ENCODE measurements at places on chromosomes 5 and 9.

GRCh38 chr9:133050142-133050541, 11.6 kb upstream of the CEL start:
- peak; percentile 42 for DNase-seq

GRCh38 chr5:135030956-135031812, 2.8 kb downstream of the PITX1 start:
- DNase-seq = no peak

DNA sequence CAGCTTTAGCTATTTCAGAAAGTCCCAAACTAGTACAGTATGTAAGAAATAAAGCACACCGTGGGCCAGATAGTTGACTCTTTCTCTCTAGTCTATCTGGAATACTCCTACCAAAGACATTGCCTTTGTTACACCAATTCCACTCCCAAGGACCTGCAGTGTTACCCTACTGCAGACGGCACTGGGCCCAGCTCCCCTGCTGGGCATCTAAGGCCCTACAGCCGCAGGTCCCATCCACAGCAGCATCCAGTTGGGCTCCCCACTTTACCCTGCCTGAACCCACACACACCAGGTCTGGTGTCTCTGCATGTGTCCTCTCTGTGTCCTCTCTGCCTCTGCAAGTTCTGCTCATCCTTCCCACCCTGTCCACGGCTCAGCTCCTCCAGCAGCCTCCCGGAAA, 22.5 kb downstream of the TNIP1 start:
- no peak for DNase-seq

DNA sequence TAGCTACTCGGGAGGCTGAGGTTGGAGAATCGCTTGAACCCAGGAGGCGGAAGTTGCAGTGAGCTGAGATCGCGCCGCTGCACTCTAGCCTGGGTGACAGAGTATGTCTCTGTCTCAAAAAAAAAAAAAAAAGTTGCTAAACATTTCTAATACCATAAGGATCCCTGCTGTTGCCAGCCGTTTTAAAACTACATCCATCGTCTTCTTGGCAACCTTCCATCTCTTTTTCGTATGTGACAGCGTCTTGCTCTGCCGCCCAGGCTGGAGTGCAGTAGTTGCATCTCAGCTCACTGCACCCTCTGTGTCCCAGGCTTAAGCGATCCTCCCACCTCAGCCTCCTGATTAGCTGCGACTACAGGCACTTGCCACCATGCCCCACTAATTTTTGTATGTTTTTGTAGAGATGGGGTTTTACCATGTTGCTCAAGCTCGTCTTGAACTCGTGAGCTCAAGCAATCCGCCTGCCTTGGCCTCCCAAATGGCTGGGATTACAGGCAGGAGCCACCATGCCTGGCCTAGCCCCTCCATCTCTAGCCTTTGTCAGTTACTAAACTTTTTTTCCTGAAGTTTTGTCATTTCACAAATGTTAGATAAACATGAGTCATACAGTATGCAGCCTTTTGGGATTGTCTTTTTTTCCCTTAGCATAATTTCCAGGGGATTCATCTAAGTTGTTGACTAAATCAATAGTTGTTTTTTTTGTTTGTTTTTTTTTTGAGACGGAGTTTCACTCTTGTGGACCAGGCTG, 13.5 kb downstream of the NSD1 start:
- DNase-seq = no peak

- no peak for DNase-seq
Measured at GRCh38 chr9:86287013-86287412, 4.7 kb upstream of the ISCA1 start.

- no peak for DNase-seq
Measured at GRCh38 chr9:33818847-33819500, 2.0 kb downstream of the UBE2R2 start.

DNA sequence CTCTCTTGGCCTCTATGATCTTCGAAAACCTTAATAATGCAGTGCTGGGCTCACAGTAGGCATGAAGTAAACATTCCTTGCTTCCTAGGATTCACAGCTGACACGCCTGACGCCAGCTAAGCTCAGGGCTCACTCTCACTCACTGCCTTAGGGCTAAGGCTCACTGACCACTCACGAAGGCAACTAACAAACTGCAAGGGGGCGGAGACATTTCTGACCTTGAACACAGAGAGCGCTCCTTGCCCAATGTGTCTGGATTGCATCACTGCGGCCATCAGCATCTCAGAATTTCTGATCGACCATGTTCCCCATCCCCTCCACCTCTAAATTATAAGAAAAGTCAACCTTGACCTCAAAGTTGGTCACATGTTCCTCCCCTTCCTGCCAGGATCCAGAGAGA, 372.6 kb downstream of the EBF1 start:
- no peak for DNase-seq

DNA sequence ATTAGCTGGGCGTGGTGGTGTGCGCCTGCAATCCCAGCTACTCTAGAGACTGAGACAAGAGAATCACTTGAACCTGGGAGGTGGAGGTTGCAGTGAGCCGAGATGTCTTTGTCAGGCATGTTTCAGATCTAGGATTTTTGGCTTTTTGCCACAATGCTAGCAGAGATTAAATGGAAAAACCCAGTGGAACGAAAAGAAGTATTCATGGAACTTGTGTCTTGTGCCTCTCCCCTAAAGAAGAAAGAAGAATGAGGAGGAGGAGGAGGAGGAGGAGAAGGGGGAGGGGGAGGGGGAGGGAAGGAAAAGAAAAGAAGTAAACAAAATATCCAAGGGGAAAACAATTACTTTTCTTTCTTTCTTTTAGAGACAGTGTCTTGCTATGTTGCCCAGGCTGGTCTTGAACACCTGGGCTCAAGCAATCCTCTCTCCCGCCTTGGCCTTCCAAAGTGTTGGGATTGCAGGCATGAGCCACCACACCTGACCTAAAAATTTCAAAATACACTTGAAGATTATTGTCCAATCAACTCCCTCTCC, 106.0 kb downstream of the ARRDC3 start:
- DNase-seq = no peak

- no peak for DNase-seq
Measured at GRCh38 chr5:1640421-1640881, 116.7 kb upstream of the LPCAT1 start.

DNA sequence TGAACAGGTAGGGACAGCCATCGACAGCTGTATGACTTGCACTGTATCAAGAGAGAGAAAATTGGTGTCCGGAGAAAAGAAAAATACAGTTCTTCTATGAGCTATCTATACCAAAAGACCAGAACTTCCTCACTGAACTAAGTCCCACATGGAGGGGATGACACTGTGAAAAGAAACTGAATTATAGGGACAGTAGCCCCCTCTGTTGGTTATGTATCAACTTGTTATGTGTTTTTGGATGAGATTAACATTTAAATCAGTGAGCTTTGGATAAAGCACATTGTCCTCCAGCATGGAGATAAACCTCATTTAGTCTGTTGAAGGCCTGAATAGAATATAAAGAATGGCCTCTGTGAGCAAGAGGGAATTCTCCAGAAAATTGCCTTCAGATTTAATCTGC, 176.6 kb upstream of the SH3GL2 start:
- no peak for DNase-seq

DNA sequence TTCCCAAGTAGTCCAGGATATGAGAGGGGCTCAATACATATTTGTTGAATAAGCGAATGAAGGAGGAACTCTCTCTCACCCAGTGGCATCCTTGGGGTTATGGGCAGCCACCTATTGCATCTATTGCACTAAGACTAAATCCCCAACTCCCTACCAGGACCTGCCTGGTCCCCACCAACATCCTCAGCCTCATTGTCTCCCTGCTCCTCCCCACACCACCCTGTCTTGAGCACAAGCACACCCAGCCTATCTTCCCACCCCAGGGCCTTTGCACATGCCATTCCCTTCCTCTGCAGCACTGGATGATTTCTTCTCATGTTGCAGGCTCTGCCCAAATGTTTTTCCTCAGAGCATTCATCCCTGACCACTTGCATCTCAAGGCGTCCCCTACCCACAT, 133.8 kb downstream of the BARX1 start:
- no peak for DNase-seq

DNA sequence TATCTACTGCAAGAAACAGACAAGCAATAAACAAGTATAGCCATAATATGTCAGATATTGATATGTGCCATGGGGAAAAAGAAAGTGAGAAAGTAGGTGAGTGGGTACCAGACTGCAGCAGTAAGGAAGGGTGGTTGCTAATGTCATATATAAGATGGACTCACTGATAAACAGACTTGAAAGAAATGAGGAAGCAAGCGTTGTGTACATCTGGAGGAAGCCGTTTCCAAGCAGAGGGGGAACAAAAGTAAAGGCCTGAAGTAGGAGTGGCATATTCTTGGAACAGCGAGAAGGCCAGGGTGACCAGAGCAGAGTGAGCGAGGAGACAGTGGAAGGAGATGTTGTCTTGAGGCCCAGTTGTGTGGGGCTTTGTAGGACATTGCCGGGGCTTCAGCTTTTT, 142.2 kb upstream of the MAP3K1 start:
- DNase-seq = no peak

GRCh38 chr5:143497749-143498148, 94.3 kb upstream of the NR3C1 start:
- DNase-seq = no peak

DNA sequence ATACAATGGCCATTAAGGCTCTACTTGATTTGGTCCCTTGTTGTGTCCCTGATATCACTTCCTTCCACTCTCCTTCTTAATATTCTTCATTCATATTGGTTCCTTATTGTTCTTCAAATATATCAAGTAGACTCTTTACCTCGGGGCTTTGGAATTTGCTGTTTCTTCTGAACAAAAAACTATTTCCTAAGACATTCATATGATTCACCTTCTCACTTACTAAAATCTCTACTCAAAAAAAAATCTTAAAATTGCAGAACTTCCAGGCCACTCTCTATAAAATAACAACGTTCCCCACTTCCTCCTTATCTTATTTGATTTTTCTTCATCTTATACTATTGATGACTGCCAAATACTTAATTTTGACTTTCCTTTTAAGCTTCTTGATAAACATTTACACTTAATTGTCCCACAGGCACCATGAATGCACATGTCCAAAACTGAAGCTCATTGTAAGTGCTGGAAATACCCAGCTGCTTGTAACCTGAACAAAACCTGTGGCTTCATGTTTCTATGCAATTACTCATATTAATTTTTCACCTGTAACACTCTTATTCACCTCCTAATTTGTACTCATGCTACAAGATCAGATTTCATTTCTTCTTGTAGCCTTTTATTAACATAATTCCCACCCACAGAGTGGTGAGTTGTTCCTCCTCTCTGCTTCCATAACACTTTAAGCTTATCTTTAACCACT, 58.4 kb upstream of the NUDT12 start:
- DNase-seq = no peak

DNA sequence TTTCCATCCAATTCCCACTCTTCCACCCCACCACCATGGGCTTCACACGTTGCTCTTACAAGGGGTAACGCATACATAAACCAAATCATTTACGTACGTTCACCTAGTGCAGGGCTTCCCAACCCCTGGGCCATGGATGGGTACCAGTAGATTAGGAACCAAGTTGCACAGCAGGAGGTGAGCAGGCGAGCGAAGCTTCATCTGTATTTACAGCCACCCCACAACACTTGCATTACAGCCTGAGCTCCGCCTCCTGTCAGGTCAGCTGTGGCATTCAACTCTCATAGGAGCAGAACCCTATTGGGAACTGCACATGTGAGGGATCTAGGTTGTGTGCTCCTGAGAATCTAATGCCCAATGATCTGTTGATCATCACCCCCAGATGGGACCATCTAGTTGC, 82.3 kb downstream of the CEMIP2 start:
- DNase-seq = no peak

DNA sequence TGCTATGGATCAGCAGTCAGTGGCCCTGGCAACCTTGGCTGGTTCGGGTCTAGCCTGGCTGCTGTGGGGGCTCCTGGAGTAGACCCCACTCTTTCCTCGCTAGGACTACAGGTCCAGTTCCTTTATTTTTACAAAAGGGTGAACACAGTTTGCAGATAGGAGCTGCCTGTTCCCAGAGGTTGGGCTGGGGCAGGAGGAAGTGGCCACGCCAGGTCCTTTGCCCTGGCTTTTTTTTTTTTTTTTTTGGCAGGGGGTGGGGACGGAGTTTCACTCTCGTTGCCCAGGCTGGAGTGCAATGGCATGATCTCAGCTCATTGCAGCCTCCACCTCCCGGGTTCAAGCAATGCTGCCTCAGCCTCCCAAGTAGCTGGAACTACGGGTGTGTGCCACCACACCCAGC, 7.9 kb downstream of the SLC2A6 start:
- no peak for DNase-seq

DNA sequence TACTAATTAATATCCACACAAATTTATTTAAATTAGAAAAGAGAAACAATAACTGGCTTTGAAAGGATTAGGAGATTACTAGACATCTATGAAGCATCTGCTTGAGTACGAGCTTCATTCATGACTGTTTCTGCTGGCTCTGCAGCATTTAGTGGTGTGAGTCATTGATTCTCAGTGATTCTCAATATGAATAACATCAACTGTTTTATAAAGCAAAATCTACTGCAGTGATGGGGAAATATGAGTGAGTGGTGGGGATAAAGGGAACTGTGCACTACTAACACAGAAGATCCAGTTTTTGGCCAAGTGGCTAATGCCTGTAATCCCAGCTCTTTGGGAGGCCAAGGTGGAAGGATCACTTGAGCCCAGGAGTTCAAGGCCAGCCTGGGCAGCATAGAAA, 8.4 kb downstream of the FNBP1 start:
- DNase-seq = no peak

DNA sequence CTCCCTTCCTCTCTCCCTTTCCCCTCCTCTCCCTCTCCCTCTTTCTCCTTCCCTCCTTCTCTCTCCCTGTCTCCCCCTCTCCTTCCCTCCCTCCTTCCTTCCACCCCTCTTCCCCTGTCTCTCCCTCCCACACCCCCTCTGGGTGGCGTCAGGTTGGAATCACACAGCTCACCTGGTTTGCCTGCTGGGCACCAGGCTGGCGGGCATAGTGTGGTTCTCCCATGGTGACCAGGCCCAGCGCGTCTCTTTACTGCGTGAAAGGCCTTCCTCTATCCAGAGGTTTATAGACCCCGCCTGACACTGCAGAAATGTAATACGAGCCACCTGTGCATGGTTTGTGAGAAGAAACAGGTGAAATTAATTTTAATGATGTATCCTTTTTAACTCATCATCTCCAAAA, 76.2 kb downstream of the MRPL36 start:
- DNase-seq = no peak

DNA sequence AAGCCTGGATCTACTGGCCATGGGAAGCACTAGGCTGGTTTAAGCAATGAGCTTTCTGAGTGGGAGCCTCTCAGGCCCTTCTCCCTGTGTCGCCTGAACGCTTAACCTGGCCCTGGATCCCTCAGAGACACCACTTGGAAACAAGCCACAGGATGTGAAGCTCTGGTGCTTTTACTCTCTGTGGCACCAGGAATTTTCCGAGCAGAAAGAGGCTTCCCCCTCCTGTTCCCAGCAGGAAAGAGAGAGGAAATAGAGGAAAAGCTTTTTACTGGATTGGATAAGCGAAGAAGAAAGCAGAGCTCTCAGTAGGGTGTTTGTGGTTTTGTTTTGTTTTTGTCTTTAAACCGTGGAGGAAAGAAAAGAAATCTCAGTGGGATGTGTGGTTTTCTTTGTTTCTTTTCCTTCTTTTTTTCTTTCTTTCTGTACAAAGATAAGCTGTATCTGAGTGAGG, 34.5 kb downstream of the COL15A1 start:
- no peak for DNase-seq
